Posterior vena cava (tissue), 2 donors: ENCODE measurements at places on chromosomes 7 and 10. TPM values are rescaled to one million over a fixed set of nuclear protein-coding genes. Genes with fewer than 3 reads are reported as not detected.

GRCh38 chr7:157691586-157692459 lies 355.0 kb downstream of the DNAJB6 start:
- DNase-seq: peak; percentile 78

GRCh38 chr7:29095631-29096445 lies 50.5 kb downstream of the CPVL start:
- DNase-seq: no peak

DNA sequence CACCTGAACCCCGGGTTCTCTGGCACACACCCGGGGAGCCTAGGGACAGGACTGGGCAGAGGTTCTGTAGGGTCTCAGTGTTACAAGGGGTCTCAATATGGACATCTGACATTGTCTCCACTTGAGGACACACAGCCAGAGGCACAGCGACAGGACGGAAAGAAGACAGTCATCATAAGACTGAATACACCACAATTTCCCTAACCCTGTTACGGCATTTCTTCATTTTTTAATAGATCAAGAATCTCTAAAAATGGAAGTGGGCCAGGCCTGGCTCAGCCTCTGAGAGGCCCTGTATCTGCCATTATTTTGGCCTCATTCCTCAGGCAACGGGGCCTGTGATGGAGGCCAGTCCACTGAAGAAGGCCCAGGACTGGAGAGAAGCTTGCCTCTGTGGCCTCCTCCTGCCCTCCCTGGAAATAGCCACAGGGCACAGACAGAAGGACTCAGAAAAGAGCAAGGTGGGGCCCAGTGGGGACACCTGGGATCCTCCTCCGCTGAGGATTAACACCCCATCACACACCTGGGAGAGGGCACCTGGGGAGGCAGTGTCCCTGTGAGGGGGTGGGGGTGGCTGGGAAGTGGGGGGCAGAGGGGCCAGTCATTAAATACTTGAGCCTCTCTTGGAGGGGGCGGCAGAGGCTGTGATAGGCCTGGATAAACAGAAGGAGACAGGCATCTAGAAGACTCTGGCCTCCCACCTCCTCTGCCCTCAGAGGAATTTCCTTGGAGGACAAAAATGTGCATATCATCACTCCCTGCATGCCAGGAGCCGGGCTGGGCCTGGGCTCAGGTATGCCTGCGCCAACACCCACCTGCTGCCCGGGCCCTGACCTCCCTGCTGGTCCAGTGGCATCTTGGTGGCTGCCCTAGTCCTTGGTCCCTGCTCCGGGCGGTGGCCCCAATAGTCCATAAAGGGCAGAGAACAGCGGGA lies 8.0 kb downstream of the SPOCK2 start:
- DNase-seq: no peak

DNA sequence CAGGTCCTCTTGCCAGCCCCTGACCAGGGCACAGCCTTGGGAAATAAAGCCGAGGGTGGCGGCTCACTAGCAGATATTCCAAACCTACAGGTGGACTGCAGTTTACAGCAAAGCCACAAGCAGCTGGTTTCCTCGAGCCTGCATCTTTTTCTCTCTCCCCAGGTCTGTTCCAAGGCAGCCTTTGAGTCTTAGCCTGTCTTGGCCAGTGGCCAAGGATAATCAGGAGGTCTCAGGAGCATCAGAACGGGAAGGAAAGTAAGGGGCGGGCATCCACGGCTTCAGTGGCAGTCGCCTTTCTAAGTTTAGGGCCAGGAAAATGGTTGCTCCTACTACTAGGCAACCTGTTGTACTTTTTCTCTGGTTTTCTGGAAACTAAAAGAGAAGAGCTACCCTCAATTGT lies 219.7 kb upstream of the ZMIZ1 start:
- DNase-seq: no peak

GRCh38 chr7:27670676-27671075 lies 8.0 kb upstream of the HIBADH start:
- DNase-seq: no peak

- DNase-seq: no peak
Measured at GRCh38 chr10:97778452-97779302, 6.9 kb upstream of the SFRP5 start.

DNA sequence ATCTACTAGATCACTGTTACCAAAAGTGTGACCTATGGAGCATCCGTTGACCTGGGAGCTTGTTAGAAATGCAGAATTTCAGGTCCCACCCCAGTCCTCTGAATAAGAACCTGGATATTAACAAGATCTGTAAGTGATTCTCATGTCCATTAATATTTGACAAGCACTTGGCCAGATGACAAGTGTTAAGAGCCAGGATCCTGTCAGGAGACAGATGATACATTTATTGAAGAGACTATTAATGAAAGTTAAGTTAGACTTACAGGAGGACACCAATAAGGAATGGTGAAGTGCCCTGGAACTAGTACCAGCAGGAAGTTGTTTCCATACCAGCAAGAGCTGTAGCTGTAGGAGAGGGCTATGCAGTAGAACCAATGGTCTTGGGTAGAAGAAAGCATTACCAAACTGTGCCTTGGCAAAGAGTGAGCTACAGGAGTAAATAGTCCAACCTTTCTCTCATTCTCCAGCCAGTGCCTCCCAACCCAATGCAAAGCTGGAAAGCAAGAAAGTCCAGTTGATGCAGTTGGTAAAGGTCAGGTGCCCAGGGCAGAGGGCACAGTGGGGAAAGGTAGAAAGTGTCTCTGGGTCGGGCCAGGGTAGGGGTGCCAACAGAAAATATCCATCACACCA lies 35.3 kb upstream of the ADD3 start:
- no peak for DNase-seq

DNA sequence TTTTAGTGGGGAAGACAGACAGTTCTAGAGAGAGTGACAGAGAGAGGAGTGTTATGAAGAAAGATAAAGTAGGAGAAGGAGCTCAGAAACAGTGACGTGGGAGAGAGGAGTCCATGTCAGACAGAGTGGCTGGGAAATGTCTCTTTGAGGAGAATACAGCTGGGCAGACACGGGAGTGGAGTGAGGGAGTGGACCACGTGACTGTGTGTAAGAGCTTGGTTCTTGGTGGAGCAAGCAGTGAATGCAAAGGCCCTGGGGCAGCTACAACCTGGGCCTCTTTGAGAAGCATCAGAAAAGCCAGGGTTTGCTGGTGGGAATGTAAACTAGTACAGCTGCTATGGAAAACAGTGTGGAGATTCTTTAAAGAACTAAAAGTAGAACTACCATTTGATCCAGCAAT lies 11.9 kb upstream of the PLEKHS1 start:
- DNase-seq: no peak

DNA sequence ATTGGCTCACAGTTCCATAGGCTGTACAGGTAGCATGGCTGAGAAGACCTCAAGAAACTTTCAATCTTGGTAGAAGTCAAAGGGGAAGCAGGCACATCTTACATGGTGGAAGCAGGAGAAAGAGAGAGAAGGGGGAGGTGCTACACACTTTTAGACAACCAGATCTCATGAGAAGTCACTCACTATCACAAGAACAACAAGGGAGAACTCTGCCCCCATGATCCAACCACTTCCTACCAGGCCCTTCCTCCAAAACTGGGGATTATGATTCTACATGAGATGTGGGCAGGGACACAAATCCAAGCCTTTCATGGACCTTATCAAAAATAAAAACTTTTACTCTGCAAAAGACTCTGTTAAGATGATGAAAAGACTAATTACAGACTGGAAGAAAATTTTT lies 183.2 kb upstream of the TRIM24 start:
- no peak for DNase-seq

- DNase-seq: no peak
Measured at GRCh38 chr7:44265728-44266127, 59.7 kb downstream of the CAMK2B start.

DNA sequence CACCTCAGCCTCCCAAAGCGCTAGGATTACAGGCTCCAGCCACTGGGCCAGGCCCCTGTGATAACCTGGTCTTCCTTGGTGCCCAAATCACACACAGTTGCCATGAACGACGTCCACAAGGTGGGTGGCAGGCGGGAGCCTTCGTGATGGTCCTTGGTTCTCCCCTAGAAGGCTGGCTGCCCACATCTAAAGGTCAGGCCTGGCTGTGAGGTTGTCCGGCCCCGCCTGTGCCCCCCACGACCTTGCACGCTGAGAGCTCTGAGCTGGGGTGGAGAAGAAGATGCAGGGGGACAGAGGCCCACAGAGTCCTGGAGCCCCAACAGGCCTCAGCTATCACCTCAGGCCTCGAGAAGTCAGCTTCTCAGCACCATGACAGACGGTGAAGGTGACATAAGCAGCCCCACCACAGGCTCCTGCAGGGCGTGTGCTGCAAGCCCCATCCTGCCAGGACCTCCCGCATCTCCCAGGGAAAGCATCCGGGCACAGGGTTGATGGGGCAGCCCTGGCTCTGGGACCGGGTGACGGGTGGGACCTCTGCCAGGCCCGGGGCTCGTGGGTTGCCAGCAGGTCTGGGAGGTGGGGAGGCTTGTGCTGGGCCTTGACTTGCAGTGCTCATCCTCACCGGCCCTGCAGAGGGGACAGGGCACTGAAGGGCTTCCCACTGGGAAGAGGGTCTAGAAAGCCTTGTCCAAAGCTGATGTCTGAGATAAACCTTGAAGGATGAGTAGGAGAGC lies 217.4 kb downstream of the WDR37 start:
- DNase-seq: no peak

GRCh38 chr7:28758186-28758585 lies 199.9 kb downstream of the TRIL start:
- no peak for DNase-seq

DNA sequence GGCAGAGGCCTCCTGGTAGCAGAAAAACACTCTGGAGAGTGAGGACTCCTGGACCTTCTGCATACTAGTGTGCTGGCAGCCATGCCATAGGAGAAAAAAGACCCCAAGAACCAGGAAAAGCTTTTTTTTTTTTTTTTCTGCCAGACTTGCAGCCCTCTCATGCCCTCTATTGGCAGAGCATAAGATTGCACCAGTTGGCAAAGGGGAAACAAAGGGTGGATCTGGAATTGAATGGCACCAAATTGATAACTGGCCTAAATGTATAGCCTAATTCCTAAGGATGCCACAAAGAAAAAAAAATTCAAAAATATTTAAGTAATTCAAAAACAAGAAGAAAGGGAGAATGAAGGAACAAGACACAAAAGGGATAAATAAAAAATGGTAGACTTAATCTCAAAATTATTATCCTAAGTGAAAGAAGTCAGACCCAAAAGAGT lies 112.5 kb upstream of the GHITM start:
- DNase-seq: no peak

- DNase-seq: no peak
Measured at GRCh38 chr10:71968553-71969474, 4.6 kb downstream of the CHST3 start.

GRCh38 chr7:39085590-39086049 lies 107.9 kb downstream of the POU6F2 start:
- DNase-seq: no peak

- no peak for DNase-seq
Measured at GRCh38 chr7:49866910-49867309, 93.5 kb downstream of the VWC2 start.

DNA sequence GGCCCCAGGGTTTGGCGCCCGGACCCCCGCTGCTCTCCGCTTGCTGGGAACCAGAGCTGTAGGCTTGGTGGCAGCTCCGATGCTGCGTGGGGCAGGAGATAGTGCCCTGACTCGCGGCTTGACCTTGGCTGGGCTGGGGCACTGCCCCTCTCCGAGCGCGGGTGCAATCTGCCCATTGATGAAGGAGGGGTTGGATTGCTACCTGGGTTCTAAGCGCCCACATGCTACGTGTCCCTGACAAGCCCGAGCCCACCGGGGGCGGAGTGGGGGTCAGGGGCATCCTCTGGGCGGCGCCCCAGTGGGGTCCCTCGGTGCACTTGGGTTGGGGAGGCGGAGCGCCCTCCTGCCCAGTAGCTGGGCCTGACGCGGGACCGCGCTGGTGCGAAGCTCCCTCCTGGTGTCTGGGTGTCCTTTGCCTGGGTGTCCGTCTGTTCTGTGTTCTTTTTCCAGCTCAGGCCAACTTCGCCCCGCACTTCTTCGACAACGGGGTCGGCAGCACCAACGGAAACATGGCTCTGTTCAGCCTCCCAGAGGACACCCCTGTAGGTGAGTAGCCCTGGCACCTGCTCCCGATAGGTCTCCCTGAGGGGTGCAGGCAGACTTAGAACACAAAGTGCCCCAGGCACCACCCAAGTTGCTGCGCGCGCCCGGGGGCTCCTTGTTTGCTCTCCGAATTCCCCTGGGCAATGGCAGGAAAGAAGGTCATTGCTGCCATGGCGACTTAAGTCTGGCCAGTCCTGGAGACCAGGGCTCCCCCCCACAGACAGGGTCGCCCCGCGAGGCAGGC lies 900 bp downstream of the CDHR1 start:
- no peak for DNase-seq

DNA sequence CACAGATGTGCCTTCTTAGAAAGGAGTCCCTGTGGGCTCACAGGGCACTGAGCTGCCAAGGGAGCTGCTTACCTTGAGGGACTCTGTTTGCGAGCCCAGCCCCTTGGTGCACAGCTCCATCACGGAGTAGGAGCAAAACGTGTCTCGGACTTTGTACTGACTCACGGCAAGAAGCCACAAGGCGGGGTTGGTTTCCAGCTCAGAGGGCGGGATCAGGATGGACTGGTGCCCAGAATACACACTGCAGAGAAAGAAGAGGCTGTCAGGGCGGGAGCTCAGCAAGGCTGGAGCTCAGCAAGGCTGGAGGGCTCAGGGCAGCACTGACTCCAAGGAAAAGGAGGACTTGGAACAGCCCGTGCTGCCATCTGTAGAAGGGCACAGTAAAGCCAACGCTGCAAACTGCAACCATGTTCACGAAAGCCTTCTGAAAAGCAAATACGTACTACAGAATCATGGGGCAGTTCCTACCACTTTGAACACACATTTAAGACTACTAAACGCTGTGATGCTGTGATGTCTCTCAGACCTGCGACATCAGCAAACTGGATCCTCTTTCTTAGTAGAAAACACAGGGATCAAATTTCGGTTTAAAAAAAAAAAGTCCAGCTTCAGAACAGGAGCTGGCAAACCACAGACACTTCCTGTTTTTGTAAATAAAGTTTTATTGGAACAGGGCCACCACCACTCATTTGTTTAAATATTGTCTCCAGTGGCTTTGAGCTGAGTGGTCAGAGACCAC lies 194.3 kb downstream of the ZMYND11 start:
- peak; percentile 94 for DNase-seq

DNA sequence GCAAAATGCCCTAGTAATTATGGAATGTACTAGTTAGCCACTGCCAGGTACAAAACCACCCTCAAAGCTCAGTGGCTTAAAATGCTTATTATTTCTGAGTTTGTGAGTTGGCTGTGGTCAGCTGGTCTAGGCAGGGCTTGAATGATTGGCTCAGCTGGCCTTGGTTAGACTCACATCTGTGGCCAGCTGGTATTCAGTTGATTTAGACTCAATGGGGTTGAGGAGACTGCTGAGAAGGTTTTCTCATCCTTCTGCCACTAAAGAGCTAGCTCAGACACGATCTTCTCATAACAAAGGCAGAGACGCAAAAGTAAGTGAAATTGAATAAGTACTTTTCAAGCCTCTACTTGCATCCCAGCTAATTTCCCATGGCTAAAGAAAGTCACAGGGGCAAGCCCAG lies 57.1 kb upstream of the CYP2C18 start:
- no peak for DNase-seq

The ANKRD1 gene
- total RNA-seq: 3.5 TPM

The SLC16A9 gene
- total RNA-seq: 6.1 TPM

The PPP1R3C gene
- total RNA-seq: 51.2 TPM

The FAM237B gene
- total RNA-seq: not detected

The DLX6 gene
- 1.5 TPM for total RNA-seq

The GBX1 gene
- total RNA-seq: not detected

The BLVRA gene
- total RNA-seq: 54.2 TPM

The GSTO2 gene
- 0.48 TPM for total RNA-seq

The OR2A1 gene
- total RNA-seq: not detected
